ENCODE measurements at places on chromosomes 7 and 10. TPM values are rescaled to one million over a fixed set of nuclear protein-coding genes. Genes with fewer than 3 reads are reported as not detected.

DNA sequence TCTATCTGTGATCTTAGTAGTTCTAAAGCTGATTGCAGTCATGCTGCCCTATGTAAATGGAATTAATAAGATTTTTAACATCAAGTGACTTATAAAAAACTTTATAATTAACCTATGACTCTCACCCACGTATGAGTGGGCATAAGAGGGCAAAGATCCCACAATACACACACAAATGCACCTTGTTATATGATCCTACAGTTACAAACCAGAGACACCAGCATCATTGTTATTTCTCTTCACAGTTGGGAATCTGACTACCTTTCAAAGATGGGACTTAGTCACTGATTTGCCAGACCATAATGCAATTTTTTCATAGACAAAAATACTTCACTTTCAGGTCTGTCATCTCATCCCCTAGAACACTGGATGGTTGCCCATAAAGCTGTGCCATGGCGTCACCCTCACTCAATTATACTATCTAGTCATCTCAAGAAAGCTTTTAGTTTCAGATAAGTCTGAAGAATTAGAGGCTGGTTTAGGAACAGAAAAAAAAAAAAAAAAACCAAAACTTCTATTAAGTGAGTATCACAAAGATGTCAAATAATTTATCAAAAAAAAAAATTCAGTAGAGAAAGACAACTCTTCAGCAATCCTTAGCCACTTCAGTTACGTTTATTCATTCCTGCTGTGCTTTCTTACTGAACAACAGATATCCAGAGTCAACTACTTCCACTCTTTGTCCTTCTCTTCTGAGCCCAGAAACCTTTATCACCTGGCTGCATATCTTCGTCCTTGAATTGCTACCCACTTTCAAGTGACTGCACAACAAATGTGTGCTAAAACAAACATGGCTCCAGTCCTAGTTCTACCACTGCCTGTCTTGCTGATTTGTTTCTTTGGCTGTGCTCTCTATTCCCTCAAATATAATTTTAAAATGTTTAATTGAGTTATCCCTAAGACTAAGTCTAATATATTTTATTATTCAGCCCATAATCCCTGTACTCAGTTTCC, 175.0 kb upstream of the CHRM2 start:
- DNase-seq = no peak

Gene VSTM2A
- not detected for total RNA-seq

Gene TNS3
- total RNA-seq = 69.3 TPM

Gene ZC3HAV1L
- 10.9 TPM for total RNA-seq

DNA sequence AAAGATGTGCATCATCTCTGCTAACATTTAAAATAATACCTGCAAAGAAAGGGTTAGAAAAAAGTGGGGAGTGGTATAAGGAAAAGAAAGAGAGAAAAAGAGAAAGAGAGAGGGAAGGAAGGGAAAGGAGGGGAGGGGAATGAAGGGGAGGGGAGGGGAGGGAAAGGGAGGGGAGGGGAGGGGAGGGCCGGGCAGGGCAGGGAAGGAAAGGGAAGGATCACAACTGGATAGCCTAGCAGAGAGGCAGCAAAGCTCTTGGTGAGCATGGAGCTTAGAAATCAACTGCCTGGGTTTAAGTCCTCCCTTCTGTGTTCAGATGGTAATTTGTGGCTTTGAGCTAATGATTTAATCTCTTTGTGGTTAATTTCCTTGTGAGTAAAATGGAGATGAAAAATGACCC, 5.4 kb upstream of the FAM237B start:
- no peak for DNase-seq

DNA sequence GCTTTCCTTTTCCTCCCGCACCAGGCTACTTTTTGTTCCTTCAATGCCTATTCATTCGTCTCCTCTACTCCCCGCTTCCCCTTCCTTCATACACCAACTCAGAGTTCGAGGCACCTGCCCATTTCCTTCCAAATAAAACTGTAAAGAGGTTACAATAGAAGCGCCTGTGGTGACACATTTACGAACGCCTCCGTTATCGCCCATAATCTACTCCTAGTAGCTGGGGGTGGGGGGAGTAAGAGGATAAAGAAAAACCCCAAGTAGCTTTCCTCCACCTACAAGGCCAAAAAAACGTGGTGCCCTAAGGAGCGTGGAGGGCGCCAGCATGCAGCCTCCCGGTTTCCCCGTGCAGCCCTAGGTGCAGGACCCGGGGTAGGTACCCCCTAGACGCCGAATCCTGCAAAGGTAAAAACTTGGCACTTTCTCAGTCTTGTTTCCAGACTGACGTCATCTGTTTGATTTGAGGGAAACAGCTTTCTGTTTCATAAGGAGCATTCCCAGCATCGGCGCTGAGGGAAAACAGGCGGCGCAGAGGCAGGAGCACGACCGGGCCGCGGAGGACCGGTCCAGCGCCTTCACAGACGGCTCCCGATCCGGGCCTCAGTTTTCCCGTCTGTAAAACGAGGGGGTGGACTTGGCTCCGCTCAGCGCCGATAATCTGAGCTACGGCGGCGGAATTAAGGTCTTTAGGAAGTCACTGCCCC, 922 bp downstream of the PPA1 start:
- no peak for DNase-seq

DNA sequence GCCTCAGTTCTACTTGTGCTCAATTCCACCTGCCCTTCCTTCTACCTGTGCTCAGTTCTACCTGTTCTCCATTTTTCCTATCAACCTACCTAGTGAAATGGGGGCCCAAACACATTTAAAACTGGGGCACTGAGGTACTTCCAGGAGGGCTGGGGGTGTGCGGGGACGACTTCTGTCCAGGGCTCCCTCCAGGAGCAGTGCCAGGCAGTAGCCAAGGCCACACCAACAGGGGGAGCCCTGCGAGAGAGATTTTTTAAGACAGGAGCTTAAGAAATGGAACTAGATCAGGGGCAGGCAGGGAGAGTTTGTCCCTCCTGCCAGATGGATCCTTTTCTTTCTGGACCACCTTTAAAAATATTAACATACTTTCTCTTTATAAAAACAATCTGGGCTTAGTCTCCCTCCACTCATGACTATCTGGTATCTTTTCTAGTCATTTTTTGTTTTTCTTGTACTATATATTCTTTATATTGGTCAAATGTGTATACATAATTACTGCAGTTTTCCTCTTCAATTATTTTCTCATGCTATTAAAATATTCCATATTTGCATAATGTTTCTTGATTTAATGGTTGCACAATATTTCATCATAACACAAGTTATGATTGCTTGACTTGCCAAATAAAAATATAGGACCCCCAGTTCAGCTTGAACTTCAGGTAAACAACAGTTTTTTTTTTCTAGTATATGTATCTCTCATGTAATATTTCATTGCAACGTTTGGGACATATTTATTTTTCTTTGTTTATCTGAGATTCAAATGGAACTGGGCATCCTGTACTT, 47.3 kb upstream of the INSYN2A start:
- DNase-seq = no peak

DNA sequence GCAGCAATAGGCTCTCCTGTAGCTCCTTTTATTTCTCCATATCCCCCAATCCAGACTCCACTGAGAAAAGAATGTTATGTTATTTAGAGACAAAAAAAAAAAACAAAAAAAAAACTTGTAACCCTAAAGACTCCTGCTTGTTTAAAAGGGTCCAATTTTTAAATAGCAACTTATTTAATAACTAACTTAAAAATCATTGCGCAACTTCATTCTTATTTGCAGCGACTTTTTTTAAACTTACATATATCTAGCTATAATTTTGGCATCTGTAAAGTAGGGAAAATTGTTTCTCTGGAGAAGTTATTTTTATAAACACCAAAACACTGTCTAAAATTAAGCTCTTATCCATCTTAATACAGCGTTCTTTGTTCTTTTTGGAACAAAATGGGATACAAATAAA, 59.0 kb upstream of the ZC3HAV1 start:
- no peak for DNase-seq

Gene NME8
- total RNA-seq = 0.29 TPM

DNA sequence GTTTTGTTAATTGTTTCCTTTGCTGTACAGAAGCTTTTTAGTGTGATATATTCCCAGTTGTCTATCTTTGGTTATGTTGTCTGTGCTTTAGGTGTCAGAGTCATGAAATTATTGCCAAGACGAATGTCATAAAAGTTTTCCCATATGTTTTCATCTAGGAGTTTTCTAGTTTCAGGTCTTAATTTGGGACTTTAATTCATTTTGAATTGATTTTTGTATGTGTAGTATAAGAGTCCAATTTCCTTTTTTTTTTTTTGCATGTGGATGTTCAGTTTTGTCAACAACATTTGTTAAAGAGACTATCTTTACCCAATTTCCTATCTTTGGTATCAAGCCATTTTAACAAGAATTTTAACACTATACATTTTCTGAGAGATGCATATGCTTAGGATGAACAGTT, 432.2 kb downstream of the CNTNAP2 start:
- DNase-seq = no peak

- peak; percentile 47 for DNase-seq
Measured at GRCh38 chr7:155804431-155804831, 7.8 kb downstream of the SHH start.

- DNase-seq = no peak
Measured at GRCh38 chr7:134798155-134798554, 18.7 kb downstream of the CALD1 start.

Gene HMX2
- not detected for total RNA-seq
